Activated CD4-positive, alpha-beta T cell treated with anti-CD3 and anti-CD28 coated beads for 36 hours (primary cell): ENCODE measurements at places on chromosomes 13 and 19. TPM values are rescaled to one million over a fixed set of nuclear protein-coding genes. Genes with fewer than 3 reads are reported as not detected.

DNA sequence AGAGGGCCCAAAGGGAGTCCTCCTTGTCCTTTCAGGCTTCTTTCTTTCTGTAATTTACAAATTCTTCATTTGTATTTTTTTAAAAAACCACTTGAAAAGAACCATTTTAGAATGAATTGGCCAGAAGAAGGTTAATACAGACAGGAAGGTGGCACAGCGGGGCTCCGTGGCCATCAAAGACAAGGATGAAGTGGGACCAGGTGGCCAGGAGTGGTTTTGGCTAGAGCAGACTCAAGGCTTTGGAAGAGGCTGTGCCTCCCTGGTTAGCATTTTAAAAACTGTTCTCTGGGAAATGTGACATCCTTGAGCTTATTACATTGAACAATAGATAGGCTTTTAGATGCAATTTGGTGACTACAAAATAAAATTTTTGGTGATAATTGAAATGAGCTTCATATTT, 48.4 kb downstream of the ATP8A2 start:
- H3K4me1 ChIP-seq: no peaks in the 10 kb centered on the region
- no peaks in the 10 kb centered on the region for H3K36me3 ChIP-seq
- no peak for DNase-seq
- H3K27me3 ChIP-seq: peaks cover 28% of the 10 kb centered on the region
- no peak overlapping the region for H3K4me3 ChIP-seq

GRCh38 chr13:107681600-107681999, 533.7 kb downstream of the LIG4 start:
- H3K4me3 ChIP-seq: no peak overlapping the region
- no peak overlapping the region for H3K27ac ChIP-seq
- no peak for DNase-seq
- no peaks in the 10 kb centered on the region for H3K27me3 ChIP-seq

- no peak overlapping the region for H3K4me3 ChIP-seq
- no peaks in the 10 kb centered on the region for H3K27me3 ChIP-seq
- H3K36me3 ChIP-seq: no peaks in the 10 kb centered on the region
- no peak for DNase-seq
- peaks cover 6% of the 10 kb centered on the region for H3K4me1 ChIP-seq
Measured at GRCh38 chr13:24631922-24632321, 48.3 kb upstream of the ATP12A start.

DNA sequence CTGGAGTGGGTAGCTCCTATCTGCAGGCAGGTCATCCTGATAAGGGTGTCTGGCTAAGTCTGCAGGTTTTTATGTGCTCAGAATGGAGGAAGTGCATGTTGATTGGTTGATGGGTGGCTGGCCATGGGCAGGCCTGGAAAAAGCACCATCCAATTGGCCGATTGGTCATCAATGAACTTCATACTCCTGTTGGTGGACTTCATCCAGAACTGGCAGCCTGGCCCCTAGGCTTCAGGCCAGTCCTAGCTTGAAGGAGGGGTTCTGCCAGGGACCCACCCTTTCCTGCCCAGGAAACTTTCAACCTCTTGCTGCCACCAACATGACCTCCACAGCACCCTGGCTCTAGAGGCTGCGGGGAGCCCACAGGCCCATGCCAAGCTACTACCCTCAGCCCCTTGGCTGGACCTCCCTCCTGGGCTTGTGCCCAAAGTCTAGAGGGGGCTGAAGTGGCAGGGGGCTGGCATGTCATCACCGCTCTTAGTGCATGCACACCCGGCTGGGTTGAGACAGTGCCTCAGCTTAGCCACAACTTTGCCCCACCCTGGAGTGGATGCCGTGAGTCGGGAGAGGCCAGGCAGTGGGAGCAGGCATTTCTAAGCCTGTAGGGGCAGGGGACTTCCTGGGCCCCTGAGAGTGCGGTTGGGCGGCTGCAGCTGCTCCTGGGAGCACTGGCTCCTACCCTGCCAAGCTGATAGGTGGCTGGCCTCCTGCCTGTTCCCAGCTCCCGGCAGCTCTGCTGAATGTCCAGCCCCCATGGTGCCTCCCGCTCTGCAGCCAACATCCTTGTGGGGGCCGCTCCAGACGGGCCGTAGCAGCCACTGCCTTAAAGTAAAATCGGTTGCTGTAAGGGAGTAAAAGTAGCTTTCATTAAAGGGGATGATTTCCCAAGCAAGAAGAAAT, 13.2 kb downstream of the DNAJC15 start:
- H3K27ac ChIP-seq: no peak overlapping the region
- H3K4me1 ChIP-seq: peaks cover 44% of the 10 kb centered on the region
- H3K4me3 ChIP-seq: no peak overlapping the region
- H3K27me3 ChIP-seq: no peaks in the 10 kb centered on the region
- no peak for DNase-seq

The FAM124A gene
- total RNA-seq: 0.25 TPM

The SCGB2B2 gene
- 0.41 TPM for total RNA-seq

DNA sequence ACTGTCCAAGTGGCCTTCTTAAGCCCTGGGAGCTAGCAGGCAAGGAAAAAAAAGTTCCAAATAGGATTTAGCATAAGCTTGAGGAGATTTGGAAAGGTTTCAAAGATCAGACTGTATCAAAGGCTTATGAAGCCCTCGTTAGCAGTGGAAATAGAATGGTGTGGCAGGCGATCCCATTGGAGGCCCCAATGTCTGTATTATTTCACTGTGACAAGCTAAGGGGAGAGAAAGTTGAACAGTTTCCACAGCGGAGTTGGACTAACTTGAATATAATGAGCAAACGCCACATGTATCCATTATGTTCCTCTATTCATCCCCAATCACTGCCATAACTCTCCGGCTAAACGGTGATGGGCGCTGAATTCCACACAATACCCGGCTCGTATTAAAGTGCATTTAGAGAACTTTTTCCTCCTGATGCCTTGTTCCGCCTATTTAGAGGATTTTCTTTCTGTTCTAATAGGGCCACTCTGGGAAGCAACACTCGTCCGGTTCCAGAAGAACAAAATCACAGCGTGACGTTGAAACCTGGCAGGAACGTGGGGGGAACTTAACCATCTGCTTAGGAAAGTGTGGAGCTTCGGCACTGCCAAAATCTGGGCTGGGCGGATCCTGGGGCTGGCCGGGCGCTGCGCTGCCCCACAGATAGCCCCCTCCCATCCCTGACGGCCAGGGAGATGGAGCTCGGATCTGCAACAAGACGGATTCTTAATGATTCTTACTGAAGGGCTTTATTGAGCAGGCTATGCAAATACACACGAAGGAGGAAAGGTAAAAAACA, 1.0 kb upstream of the PCDH8 start:
- peaks cover 65% of the 10 kb centered on the region for H3K27me3 ChIP-seq
- DNase-seq: no peak
- no peak overlapping the region for H3K4me3 ChIP-seq
- peaks cover 24% of the 10 kb centered on the region for H3K4me1 ChIP-seq
- H3K27ac ChIP-seq: no peak overlapping the region

- DNase-seq: peak; percentile 77
- peaks cover 5% of the 10 kb centered on the region for H3K36me3 ChIP-seq
- H3K27ac ChIP-seq: peak overlapping the region; percentile 71
- H3K4me3 ChIP-seq: peak overlapping the region; percentile 63
- peaks cover 41% of the 10 kb centered on the region for H3K4me1 ChIP-seq
Measured at GRCh38 chr19:14434543-14435319, 1.6 kb downstream of the PKN1 start.

The GARIN5B gene
- total RNA-seq: not detected

The SLITRK5 gene
- total RNA-seq: not detected

The PRKCG gene
- not detected for total RNA-seq

The GPR12 gene
- total RNA-seq: not detected

DNA sequence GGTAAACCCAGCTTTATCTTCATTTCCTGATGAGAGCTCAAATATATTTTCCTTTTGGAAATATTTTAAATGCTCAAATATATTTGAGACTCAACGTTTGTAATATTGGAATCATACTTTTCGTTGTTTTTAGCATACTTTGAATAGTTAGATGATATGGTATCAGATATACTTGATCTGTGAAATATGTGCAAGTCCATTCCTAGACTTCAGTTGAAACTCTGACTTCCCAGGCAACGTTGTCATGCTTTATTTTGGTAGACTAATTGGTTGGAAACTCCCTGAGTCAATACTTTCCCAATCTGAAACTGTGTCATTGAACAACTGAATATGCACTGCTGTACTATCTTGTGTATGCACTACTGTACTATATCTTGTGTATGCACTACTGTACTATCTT, 378.5 kb downstream of the MYO16 start:
- no peak for DNase-seq
- H3K27ac ChIP-seq: no peak overlapping the region
- no peak overlapping the region for H3K4me3 ChIP-seq

DNA sequence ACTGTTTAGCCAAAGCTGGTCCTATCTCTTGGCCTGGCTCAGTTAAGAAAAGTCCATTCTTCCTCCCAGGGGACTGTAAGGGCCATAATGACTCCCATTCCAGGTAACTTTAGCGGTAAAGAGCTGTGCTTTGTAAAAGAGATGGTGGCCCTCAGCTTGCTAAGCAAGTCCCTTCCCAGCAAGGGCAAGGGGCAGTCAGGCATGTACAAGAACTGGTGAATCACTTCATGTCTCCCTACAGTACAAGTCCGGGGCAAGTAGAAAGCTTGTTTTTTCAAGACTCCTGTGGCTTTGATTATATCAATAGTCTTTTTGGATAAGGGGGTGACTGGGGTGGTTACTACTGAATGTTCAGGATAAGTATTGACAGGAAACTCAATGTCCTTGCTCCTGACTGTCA, 88.9 kb downstream of the SLC25A15 start:
- no peak for DNase-seq
- H3K4me1 ChIP-seq: peaks cover 12% of the 10 kb centered on the region
- peaks cover 92% of the 10 kb centered on the region for H3K36me3 ChIP-seq
- no peak overlapping the region for H3K4me3 ChIP-seq
- no peak overlapping the region for H3K27ac ChIP-seq
- no peaks in the 10 kb centered on the region for H3K27me3 ChIP-seq

- H3K36me3 ChIP-seq: peaks cover 54% of the 10 kb centered on the region
- H3K27ac ChIP-seq: no peak overlapping the region
- no peak overlapping the region for H3K4me3 ChIP-seq
- peaks cover 48% of the 10 kb centered on the region for H3K4me1 ChIP-seq
- no peaks in the 10 kb centered on the region for H3K27me3 ChIP-seq
Measured at GRCh38 chr13:32525766-32526165, 12.8 kb downstream of the N4BP2L2 start.

- DNase-seq: no peak
- H3K36me3 ChIP-seq: peaks cover 51% of the 10 kb centered on the region
- peak overlapping the region; percentile 7 for H3K4me3 ChIP-seq
- H3K4me1 ChIP-seq: peaks cover 40% of the 10 kb centered on the region
- H3K27ac ChIP-seq: peak overlapping the region; percentile 69
Measured at GRCh38 chr13:46313432-46314257, 73.4 kb downstream of the RUBCNL start.

The ATP13A1 gene
- 71.2 TPM for total RNA-seq

GRCh38 chr13:111317571-111318345, 2.7 kb upstream of the TEX29 start:
- H3K4me3 ChIP-seq: no peak overlapping the region
- DNase-seq: no peak
- H3K36me3 ChIP-seq: peaks cover 7% of the 10 kb centered on the region
- no peaks in the 10 kb centered on the region for H3K27me3 ChIP-seq
- no peak overlapping the region for H3K27ac ChIP-seq
- no peaks in the 10 kb centered on the region for H3K4me1 ChIP-seq

The FCHO1 gene
- 51.8 TPM for total RNA-seq

GRCh38 chr19:46374536-46375475, 27.9 kb downstream of the PPP5C start:
- DNase-seq: no peak
- peaks cover 31% of the 10 kb centered on the region for H3K36me3 ChIP-seq

GRCh38 chr19:45827459-45828093, 12.5 kb upstream of the RSPH6A start:
- no peak for DNase-seq
- no peaks in the 10 kb centered on the region for H3K27me3 ChIP-seq
- H3K36me3 ChIP-seq: peaks cover 56% of the 10 kb centered on the region

DNA sequence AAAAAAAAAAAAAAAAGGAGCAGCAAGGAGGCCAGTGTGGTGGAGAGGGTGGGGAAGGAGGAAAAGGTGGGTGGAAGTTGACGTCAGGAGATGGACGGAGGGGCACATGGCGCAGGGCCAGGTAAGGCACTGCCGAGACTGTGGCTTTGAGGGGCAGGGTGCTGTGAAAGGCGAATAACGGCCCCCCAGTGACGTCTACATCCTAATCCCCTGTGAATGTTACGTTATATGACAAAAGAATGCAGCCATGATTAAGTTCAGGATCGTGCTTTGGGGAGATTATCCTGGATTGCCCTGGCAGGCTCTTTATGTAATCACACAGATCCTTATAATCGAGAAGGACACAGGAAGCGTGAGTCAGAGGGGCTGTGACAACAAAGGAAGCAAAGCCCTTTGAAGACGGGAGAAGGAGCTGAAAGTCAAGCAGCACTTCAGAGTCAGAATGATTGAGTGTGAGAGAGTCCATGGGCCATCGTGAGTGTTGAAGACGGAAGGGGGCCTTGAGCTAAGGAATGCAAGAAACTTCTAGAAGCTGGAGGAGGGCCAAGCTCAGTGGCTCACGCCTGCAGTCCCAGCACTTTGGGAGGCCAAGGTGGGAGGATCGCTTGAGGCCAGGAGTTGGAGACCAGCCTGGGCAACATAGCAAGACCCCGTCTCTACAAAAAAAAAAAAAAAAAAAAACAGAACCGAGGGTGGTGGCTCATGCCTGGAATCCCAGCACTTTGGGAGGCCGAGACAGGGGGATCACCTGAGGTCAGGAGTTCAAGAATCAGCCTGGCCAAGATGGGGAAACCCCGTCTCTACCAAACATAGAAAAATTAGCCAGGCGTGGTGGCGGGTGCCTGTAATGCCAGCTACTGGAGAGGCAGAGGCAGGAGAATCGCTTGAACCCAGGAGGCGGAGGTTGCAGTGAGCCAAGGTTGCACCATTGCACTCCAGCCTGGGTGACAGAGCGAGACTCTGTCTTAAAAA, 13.8 kb upstream of the CEACAM16 start:
- no peaks in the 10 kb centered on the region for H3K36me3 ChIP-seq
- H3K4me3 ChIP-seq: no peak overlapping the region
- H3K27me3 ChIP-seq: peaks cover 14% of the 10 kb centered on the region
- peak; percentile 37 for DNase-seq

DNA sequence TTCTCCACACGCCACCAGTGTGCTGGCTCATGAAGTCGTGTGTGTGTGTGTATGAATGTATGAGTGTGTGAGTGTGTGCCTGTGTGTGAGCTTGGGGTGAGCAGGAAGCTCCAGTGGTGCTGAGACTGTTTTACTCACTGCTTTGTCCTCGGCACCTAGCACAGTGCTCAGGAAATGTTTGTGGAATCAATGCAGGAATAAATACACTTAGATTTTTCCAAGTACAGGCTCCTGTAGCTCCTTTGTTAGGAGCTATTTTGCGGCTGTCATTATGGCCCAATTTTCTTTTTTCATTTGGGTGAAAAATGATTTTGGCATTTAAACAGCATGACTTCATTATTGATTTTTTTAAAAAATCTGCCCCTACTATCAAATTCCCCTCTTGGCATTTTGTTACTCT, 193.5 kb upstream of the KL start:
- H3K27ac ChIP-seq: no peak overlapping the region
- no peaks in the 10 kb centered on the region for H3K36me3 ChIP-seq
- H3K4me1 ChIP-seq: no peaks in the 10 kb centered on the region
- no peak for DNase-seq
- H3K27me3 ChIP-seq: peaks cover 2% of the 10 kb centered on the region

The LRRC25 gene
- total RNA-seq: not detected
